ENCODE measurements at places on chromosomes 1 and 21. TPM values are rescaled to one million over a fixed set of nuclear protein-coding genes. Genes with fewer than 3 reads are reported as not detected.

Gene IVL
- total RNA-seq, result not detected

Gene OR2L2
- total RNA-seq, result 0.14 TPM

Gene UBASH3A
- 51.9 TPM for total RNA-seq

Gene CADM3
- not detected for total RNA-seq

Gene LCE2B
- not detected for total RNA-seq

Gene CAPN8
- not detected for total RNA-seq

Gene CYP4B1
- not detected for total RNA-seq

Gene PRPF38A
- 97.5 TPM for total RNA-seq

Gene MYOG
- total RNA-seq, result not detected

Gene KRTAP19-7
- not detected for total RNA-seq

Gene MTF1
- 21.0 TPM for total RNA-seq

Gene PSRC1
- 23.9 TPM for total RNA-seq

Gene HSD3B2
- total RNA-seq, result not detected

Gene RGSL1
- total RNA-seq, result not detected

Gene NID1
- total RNA-seq, result 0.70 TPM

Gene SELENOF
- 144 TPM for total RNA-seq

Gene RHBDL2
- total RNA-seq, result not detected

Gene ROR1
- total RNA-seq, result 0.25 TPM

Gene KLF17
- total RNA-seq, result not detected

Gene CFHR1
- not detected for total RNA-seq

Gene NDUFS2
- total RNA-seq, result 126 TPM

Gene USH2A
- not detected for total RNA-seq

Gene NEXN
- total RNA-seq, result 1.3 TPM

Gene KCNN3
- 0.32 TPM for total RNA-seq

Gene LORICRIN
- total RNA-seq, result not detected

Gene PARK7
- total RNA-seq, result 475 TPM

Gene COL9A2
- total RNA-seq, result 9.6 TPM

Gene S100A11
- 197 TPM for total RNA-seq

Gene TNFAIP8L2
- total RNA-seq, result 18.5 TPM

Gene TEX35
- total RNA-seq, result not detected

Gene FOXO6
- 0.39 TPM for total RNA-seq

Gene GNAT2
- total RNA-seq, result not detected
